Mononuclear cell (primary cell): ENCODE measurements at places on chromosomes 1 and 21. TPM values are rescaled to one million over a fixed set of nuclear protein-coding genes. Genes with fewer than 3 reads are reported as not detected.

Gene CLIC6
- 0.10 TPM for total RNA-seq

Gene ADGRL4
- total RNA-seq: not detected

Gene SLC2A5
- total RNA-seq: 0.73 TPM

Gene ANKRD65
- not detected for total RNA-seq

Gene OR2AK2
- total RNA-seq: 0.10 TPM

Gene RUNX3
- 76.4 TPM for total RNA-seq

Gene FCGR1A
- total RNA-seq: 26.2 TPM

Gene MYCL
- 5.0 TPM for total RNA-seq

Gene SLC9C2
- total RNA-seq: not detected

Gene ACKR1
- total RNA-seq: not detected

Gene SFN
- total RNA-seq: 0.52 TPM

Gene LCE1E
- total RNA-seq: not detected

Gene PRDM15
- 8.1 TPM for total RNA-seq

Gene KIF26B
- total RNA-seq: 0.31 TPM

Gene RXFP4
- not detected for total RNA-seq

Gene PPIAL4G
- total RNA-seq: 0.21 TPM

Gene BARHL2
- not detected for total RNA-seq

Gene PADI1
- total RNA-seq: not detected

Gene TSPAN2
- total RNA-seq: 2.6 TPM

Gene CEP104
- total RNA-seq: 12.8 TPM

Gene INSRR
- total RNA-seq: not detected

Gene LHX8
- not detected for total RNA-seq

Gene CALML6
- not detected for total RNA-seq
